Effector memory CD8-positive, alpha-beta T cell (primary cell): ENCODE measurements at places on chromosomes 6 and 20.
A peak's percentile ranks its signal among the peaks of the same experiment; 100 is the strongest.

DNA sequence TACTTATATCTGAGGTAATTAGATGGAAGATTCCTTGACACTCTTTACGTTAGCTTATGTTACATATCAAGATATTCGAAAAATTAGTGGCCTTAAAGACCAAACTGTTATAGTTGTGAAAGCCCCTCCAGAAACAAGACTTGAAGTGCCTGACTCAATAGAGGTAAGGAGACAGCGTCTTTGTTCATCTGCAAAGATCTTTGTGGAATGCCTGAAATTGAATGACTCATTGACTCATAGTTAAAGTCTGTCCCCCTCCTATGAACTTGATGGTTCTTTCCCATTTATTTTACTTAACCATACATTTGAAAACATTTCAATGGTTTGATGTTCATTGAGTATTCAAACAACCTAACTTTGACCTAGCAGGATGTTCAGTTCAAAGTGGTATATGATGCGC lies 47.6 kb upstream of the CDKAL1 start:
- DNase-seq = no peak

DNA sequence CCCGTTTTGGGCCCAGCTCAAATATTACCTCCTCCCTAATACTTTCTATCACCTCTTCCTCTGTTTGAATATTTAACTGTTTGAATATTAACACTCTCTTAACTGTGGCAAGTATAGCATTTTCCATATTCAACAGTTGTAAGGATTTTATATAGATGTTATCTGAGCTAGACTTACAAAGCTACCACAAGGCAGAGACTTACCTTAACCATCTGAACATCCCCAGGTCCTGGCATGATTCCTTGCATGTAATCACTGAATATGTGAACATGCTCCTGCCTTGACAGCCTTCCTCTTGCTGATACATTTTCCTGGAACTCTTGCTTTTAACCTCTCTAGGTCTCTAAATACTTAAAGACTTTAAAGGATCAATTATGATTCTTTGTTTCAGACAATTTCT lies 182.4 kb downstream of the MCHR2 start:
- no peak for DNase-seq

DNA sequence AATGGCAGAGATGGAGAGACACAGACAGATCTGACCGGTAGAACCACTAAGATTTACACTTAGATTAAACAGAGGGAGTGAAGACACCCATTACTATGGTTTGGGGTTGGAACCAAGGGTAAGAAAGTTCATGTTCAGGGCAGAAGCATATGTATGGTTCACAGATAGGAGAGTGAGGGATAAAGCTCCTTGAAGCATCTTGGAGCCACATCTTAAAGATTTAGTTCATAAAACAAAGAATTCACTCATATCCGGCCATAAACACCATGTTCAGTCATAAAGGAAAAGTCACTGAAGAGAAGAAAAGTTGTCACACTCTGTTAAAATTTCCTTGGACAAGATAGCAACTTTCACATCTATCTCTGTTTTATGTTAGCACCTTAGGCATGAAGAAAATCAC lies 18.0 kb downstream of the STX7 start:
- no peak for DNase-seq

GRCh38 chr6:45988635-45989034 lies 27.0 kb downstream of the CLIC5 start:
- no peak for DNase-seq

DNA sequence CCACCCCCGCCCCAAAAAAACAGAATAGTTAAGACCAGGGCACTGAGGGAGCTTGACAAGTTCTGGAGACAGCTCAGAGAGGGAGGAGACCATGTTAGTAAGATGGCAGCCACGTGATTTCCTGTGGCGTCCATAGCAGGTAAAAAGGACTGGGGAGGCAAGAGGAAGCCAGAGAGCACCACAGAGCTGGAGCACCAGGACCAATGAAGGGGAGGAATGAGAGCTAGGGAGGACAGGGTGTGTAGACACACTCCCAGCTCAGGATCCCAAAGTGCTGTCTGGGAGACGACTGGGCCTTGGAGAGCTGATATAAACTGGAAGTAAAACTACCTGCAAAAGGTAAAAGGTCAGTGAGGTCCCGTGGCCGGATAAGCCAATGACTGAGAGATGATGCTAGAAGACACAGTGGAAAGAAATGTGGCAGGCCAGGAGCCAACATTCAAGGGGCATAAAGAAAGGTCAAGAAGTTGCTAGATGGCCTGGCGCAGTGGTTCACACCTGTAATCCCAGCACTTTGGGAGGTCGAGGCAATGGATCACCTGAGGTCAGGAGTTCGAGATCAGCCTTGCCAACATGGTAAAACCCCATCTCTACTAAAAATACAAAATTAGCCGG lies 39.0 kb downstream of the SLC23A2 start:
- peak; percentile 38 for DNase-seq

DNA sequence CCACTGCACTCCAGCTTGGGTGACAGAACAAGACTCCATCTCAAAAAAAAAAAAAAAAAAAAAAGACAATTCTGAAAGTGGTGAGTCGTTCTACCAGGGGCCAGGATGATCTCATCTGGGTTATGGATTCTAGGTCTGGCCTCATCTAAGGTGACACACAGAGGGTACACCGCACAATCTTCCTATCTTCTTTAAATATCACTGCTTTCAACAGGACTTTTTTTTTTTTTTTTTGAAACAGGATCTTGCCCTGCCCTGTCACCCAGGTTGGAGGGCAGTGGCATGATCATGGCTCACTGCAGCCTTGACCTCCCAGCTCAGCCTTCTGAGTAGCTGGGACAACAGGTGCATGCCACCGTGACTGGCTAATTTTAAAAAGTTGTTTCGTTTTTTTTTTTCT lies 67.7 kb downstream of the SLC16A10 start:
- DNase-seq = no peak

DNA sequence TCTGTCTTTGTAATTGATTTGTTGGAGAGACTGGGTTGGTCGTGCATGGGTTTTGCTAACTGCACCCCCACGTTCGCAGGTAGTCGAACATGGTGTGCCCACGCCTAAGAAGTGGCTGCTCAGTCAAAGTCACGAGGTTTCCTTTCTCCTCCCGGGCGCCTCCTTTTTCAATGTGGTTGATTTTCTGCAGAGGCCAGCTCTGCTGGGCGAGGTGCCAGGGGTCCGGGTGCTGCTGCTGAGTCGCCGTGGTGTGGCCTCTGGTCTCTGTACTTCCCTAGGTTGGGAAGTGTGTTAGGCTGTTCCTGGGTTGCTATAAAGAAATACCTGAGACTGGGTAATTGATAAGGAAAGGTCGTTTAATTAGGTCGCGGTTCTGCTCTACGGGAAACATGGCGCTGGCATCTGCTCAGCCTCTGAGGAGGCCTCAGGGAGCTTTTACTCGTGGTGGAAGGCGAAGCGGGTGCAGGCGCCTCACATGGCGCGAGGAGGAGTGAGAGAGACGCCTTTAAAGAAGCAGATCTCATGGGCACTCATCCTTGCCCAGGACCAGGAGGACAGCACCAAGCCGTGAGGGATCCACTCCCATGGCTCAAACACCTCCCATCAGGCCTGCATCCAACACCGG lies 14.1 kb downstream of the OSBPL2 start:
- no peak for DNase-seq

DNA sequence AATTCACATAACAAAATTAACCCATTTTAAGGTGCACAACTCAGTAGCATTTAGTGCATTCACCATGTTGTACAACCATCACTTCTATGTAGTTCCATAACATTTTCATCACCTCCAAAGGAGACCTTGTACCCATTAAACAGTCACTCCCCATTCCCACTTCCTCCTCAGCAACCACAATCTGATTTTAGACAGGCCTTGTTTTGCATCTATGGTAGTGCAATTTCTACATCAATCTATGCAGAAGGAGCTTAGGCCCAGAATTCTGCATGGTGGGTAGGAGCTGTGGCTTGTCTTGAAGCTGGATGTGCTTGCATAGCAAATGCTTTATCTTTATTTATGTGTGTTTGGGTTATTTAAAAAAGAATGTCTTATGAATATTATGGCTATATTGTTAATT lies 13.5 kb upstream of the HLA-DQA1 start:
- no peak for DNase-seq

DNA sequence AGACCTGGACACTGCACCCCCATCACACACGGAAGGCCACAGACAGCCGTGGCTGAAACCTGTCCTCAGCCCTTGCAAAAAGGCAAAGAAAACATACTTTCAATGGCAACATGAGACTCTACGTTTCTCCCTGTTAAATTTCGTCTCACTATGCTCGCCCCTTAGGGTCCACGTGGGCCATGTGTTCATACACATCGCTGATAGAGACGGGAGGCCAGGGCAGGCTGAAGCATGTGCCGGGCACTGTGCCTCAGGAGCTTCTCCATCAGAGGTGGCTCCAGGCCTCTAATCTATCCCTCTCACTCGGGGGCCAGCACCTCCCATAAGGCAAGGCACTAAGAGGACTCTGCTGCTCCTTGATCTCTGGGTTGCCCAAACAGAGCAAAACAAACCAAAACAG lies 17.5 kb downstream of the PXDC1 start:
- DNase-seq = no peak

GRCh38 chr20:59422872-59423544 lies 122.6 kb downstream of the EDN3 start:
- DNase-seq = no peak

DNA sequence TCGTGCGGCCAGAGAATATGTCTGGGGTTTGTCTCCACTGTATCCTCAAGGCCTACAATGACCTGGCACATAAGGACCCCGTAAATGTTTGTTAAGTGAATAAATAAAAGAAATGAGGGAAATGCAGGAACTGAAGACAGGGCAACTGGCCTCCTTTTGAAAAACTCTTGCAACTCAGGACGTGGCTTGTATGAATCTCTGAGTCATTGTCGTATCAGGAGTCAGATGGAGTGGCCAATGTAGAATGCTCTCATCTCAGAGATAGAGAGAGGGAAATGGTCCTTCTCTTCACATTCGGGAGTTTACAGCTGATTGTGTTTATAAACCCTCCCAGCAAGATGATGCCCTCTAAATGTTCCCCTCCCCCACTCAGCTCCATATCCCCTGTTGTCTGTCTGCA lies 57.1 kb downstream of the UST start:
- DNase-seq = no peak

- no peak for DNase-seq
These were observed 37.2 kb downstream of the SEL1L2 start for GRCh38 chr20:13953227-13953626.

DNA sequence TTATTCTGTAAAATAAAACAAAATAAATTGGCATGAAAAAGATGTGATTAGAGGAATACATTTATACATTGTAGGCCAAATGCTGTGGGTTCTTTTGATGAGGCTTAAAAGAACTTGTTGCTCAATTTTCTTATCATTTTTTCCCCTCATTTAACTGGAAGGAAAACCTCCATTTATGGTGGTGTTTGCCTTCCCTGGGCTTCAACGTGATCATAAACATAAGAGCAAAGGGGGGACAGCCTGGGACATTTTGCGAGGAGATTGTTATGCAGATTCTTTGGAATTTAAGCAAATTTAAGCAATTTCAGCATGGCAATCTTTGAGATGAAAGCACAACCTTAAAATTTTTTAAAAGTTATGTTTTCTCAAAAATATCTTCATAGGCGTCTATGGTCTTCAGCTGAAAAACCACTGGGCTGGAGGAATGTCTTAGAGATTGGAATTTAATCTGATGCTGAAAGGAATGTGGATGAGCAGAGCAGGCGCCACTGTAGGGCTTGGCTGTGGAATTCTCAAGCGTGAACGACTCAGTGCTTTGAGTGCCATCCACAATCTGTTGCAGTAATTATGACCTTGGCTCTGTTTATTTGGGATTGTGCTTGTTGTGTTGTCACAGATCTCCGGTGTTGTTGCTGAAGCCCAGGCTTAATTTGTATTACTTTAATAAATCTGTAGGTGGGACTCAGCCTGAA lies 149.4 kb upstream of the MLIP start:
- DNase-seq = no peak

GRCh38 chr20:58372806-58373205 lies 16.2 kb upstream of the VAPB start:
- DNase-seq = no peak

DNA sequence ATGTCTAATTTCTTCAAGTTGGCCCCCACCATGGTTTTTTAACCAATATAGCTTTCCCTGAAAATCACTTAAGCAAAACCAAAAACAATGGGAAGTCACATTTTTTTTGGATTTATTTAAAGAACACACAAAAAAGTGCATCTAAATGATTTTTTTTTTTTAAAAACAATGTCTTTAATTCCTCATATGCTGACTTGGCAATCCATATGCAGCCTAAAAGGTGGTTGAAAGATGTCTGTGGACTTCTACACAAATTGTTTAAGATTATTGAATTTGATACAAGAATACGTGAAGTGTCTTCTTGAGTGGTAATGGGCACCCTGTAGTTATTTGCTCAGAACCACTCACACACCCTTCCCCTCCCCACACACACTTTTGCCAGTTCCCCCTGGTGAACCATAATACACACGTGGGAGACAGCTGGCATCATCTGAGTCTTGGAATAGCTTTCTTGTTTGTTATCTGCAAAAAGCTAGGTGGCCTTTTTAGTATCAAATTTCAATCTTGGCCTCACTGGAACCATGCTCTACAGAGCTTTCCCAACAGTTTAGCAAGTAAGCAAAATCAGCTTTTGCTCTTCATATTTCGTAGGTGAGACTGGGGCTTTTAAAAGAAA lies 60.9 kb upstream of the TULP1 start:
- no peak for DNase-seq

DNA sequence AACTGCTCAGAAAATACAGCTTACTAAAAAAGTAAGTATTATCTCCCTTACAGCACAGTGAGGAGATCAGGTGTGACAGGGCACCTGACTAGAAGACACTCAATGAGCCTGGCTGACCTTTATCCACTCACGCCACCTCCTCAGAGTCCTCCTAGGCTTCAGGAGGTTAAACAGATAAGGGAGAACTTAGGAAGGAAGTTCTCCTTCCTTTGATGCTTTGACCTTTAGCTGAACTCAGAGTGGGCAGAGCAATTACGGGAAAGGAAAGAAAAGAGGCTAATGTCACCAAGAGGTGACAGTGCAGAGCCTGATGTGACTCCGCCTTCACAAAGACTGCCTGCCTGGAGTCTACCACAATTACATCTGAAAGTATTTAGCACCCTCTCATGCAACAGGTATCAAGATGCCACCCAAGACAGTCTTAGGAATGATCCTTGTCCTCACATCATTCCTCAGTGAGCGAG lies 36.7 kb downstream of the MAN1A1 start:
- peak; percentile 7 for DNase-seq
